ENCODE measurements at places on chromosomes 2 and 18.

DNA sequence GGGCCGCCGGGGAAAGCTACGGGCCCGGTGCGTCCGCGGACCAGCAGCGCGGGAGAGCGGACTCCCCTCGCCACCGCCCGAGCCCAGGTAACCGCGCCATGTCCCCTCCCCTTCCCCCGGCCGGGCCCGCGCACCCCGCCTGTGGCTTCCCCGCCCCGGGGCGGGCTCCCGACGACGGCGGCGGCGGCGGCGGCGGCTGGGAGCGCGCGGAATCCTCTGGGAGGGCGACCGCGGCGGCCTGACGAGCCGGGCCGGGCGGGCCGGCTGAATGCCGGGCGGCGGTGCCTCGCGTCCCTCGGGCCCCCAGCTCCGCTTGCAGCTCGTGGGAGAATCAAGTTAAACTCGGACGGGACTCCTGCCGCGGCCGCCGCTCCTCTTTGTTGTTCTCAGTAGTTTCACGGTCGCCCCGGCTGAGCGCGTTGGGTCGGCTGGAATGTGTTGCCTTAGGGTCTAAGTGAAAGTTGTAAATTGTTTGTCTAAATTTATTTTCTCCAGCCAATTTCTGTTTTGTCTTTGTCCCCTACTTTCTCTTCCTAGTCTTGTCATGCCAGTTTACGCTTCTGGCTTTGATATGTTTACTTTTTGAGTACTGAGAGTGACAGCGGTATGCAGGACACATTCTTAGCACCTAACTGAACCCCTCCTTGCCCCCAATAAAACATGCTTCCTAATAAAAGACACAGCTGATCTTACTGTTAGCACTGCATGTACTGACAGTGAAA is 685 bp downstream of the SMAD4 start:
- peak; percentile 22 for DNase-seq

DNA sequence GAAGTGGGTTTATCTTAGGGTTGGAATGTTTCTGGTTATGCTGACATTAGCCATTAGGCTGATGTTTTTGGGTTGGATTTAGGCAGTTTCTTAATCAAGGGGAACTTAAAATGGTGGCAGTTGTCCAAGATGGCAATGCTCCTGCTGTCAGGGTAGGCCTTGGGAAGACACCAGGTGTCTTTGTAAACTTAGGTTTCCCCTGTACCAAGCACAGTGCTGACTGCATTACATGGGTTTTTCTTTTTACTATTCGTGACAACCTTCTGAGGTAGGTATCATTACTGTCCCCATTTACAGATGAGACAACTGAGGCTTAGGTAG is 528 bp upstream of the ATG16L1 start:
- no peak for DNase-seq

GRCh38 chr2:68411397-68412126 is 46.5 kb downstream of the PLEK start:
- no peak for DNase-seq

DNA sequence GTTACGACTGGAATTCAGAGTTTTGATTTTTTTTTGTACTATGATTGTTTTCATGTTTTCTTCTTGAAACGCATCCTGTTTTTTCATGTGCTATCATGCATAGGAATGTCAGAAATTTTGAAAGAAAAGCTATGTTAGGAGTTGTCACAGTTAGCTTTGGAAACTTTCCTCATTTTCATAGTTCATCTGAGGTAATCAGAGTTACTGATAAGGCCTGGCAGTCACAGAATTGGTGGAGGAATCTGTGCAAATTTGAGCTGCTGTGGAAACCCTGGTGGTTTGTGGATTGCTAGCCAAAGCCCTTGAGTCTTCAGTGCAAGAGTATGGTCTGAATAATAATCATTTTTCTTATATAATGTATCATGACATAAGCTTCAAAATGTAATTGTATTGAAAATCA is 401.0 kb downstream of the CNTNAP5 start:
- DNase-seq, result no peak

DNA sequence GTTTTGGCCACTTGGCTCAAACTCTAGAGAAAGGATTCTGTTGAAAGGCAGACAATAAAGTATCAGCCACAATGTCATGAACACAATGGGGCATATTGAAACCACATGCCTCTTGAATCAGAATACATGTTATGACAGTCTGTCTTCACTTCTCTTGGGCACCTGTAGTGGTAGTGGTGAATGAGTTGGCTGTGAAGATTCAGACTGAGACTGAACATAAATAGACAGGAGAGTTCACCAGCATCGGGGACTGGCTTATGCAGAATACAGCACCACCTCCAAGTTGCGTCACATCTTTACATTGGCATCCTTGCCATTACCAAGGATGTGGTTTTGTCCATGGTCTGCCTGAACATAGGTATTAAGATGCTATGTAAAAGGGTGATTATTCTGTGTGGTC is 336.8 kb downstream of the MYCN start:
- no peak for DNase-seq

- no peak for DNase-seq
Observed at GRCh38 chr2:45484965-45485364, 126.1 kb downstream of the SRBD1 start.

GRCh38 chr2:27303093-27304025 is 4.9 kb downstream of the UCN start:
- peak; percentile 85 for DNase-seq

GRCh38 chr2:14288016-14288415 is 344.5 kb upstream of the LRATD1 start:
- no peak for DNase-seq
